Fibroblast of skin of abdomen (primary cell): ENCODE measurements at places on chromosomes 4 and X.

DNA sequence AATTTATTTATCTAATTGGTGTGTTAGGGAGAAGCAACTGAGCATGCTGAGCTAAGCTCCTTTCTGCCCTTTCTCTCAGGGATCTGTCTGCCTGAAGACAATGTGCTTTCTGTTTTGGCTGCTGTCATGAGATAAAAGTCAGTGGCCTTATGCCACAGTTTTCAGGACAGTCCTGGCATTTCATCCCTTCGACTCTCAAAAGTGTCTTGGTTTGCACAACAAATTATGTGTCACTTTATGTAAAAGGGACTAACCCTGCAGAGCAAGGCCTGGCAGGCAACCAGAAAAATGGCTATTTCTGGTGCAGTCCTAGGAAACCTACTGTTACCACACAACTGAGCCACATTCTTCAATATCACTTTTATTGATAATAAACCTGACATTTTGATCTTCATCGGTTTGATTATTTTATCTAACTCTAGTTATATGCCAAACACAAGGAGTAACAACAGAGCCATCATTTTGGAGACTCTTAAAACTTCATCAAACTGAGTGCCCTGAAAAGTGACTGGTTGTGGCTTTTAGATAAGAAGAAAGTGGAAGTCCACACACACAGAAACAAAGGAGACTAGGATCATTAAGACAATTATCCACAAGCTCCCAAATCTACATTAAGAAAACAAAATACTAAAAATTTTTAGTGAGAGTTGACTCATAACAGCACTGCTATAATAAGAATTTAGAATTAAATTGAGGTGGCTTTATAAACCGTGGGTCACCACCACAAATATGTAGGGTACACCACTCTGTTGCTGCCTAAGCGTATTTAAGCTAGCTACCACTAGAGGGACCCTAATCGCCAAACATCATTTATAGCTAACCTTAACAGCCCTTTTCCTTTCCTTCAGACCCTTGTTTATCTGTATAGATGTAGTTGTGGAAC, 95.9 kb upstream of the PTPN13 start:
- DNase-seq = peak; percentile 78

- DNase-seq = peak; percentile 5
Measured at GRCh38 chr4:141220271-141220670, 424 bp upstream of the ZNF330 start.

GRCh38 chrX:139877710-139878414, 55.0 kb downstream of the ATP11C start:
- no peak for DNase-seq

DNA sequence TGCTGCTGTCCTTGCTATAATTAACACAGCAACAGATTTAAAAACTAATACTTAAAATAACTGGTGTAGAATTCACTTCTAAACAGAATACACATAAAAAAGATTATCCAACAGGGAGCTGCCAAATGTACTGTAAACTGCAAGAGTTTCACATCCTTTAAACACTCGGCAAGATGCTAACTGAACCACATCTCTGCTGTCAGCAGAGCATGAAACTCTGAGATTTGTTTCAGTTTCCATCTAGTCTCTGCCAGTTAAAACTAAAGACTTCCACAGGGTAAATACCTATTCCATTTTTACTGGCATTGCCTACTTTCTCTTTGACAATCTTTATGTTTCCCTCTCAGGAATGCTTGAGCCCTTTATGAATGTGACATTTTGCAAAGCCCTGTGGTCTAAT, 127.7 kb downstream of the SLC7A11 start:
- DNase-seq = no peak

GRCh38 chr4:69096111-69096656, at the start of gene UGT2B7:
UGT2B7 (plus strand) TSS chr4:69096474; CDS start chr4:69096521, 47 bp downstream.
- DNase-seq = no peak

DNA sequence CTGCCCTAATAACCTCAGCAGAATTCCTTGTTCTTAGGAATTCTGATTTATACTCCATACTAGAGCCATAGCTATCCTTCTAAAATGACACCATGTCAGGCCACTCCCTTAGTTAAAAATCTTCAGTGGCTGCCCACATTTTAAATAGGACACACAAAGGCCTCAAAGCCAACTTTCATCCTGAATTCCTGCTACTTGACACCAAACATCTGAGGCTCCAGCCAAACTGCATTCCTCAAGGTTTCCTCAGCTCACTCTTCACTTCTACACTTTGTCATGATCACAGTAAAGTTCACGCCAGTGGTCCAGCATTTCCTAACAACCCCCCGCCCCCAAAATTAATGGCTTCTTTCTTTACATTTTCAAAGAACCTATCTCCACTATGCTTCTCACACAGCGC, 124.3 kb downstream of the ADGRA3 start:
- DNase-seq = peak; percentile 82

- DNase-seq = no peak
Measured at GRCh38 chrX:74931214-74931613, 6.0 kb upstream of the NEXMIF start.

GRCh38 chr4:74328501-74328900, 20.2 kb downstream of the EPGN start:
- no peak for DNase-seq
